ENCODE measurements at places on chromosomes 1 and 21.

DNA sequence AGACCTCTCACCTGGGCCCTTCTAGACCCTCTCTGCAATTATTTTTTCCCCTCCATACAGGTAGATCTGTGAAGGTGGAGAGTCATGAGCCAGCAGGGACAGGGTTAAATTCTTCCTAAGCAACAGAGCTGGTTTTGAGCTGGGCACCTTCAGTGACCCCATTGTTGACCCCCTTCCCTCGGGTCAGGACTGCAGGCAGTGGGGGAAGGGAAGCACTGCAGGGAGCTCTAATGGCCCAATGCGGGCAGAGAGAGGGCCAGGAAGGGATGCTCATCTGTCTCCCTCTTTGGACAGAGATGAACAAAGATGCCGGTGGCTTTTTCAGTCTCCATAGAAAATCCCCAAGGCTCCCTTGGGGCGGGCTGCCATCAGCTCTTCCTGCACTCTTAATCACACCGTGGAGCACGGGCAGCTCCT, 21.4 kb downstream of the SOX13 start:
- no peak for DNase-seq

GRCh38 chr1:87535551-87535950, 206.9 kb downstream of the LMO4 start:
- DNase-seq = no peak

GRCh38 chr1:9542430-9542829, 3.2 kb downstream of the SLC25A33 start:
- DNase-seq = no peak

GRCh38 chr1:157969697-157970485, 23.6 kb upstream of the KIRREL1 start:
- no peak for DNase-seq

GRCh38 chr1:54271341-54271740, 71.4 kb downstream of the MRPL37 start:
- peak; percentile 48 for DNase-seq

GRCh38 chr1:212281590-212281989, 3.6 kb upstream of the PPP2R5A start:
- DNase-seq = no peak

DNA sequence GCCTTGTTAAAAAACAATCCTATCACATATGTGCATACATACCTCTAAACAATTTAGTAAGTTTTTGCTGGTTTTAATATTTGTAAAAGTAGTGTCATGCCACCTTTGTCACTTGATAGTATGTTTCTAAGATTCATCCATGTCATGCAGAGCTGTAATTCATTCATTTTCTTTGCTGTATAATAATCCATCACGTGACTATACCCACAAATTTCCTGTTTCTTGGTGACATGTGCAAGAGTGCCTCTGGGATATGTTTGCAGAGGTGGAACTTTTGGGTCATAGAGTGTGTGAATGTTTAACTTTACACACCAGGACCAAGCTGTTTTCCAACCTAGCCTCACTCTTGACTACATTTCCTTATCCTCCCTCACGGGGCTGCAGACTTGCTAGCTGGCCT, 62.9 kb downstream of the ZSCAN20 start:
- DNase-seq = no peak

GRCh38 chr1:162196387-162196786, 126.9 kb downstream of the NOS1AP start:
- DNase-seq = no peak

- no peak for DNase-seq
Observed at GRCh38 chr21:26099610-26100219, 70.9 kb downstream of the APP start.

- no peak for DNase-seq
Observed at GRCh38 chr1:1832166-1832565, 53.9 kb upstream of the NADK start.

GRCh38 chr1:246827396-246827795, 103.2 kb downstream of the SCCPDH start:
- no peak for DNase-seq

DNA sequence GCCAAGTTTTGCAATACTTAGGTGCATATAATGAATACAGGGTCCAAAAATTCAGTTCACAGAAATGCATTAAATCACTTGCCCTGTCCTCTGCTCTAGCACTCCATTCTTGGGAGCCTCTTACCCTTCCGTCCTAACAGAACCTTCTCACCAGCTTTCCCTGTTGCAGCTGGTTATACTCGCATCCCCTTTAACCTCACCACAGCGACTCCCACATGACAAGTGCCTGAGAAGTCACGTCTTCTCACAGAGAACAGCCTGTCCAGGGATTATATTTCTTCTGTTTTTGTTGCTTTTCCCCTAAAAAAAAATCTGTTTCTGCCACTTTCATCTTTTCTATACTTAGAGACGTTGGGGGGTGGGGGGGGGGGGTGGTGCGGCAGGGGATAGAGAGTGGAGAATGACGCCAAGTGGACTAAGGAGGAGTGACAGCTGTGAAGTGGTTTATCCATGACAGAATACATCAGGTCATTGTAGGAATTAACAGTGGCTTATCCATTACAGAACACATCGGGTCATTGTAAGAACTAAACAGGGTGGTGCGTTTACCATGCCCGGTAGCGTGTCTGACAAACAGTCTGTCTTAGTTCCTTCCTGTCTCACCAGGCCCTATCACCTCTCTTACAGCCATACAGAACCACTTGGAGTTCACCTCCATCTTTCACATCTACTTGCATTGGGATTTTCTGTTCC, 117.6 kb downstream of the UBE2U start:
- DNase-seq = no peak

- DNase-seq = no peak
Observed at GRCh38 chr21:18646116-18646515, 242.5 kb upstream of the TMPRSS15 start.

- DNase-seq = no peak
Observed at GRCh38 chr1:200708161-200708560, 30.5 kb upstream of the CAMSAP2 start.

- no peak for DNase-seq
Observed at GRCh38 chr1:15236746-15237145, 10.3 kb upstream of the FHAD1 start.
